ENCODE measurements at places on chromosomes 12 and 14.

- DNase-seq: no peak
These were observed 360.4 kb upstream of the FOXG1 start for GRCh38 chr14:28406196-28406595.

- DNase-seq: no peak
These were observed 11.5 kb downstream of the ALG10 start for GRCh38 chr12:34033628-34034296.

- no peak for DNase-seq
These were observed 120.3 kb upstream of the NEDD1 start for GRCh38 chr12:96786791-96787190.

DNA sequence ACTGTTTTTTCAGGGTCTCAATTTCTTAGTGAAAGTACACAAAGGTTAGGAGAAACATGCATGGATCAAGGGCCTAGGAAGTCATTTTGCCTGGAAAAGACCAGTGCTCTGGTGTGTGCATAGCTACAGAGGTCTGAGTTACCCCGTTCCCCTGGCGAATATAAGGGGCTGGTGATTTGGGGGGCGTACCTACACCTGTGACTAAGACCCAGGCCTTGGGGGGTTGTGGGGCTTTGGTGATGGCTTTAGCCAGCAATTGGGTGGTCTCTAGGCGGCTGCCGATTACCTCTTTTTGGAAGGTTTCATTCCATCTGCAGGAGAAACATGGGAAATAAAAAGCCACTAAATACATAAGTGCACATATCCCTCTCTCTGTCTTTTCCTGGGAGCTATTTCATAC lies 1.1 kb downstream of the SDR39U1 start:
- DNase-seq: no peak

DNA sequence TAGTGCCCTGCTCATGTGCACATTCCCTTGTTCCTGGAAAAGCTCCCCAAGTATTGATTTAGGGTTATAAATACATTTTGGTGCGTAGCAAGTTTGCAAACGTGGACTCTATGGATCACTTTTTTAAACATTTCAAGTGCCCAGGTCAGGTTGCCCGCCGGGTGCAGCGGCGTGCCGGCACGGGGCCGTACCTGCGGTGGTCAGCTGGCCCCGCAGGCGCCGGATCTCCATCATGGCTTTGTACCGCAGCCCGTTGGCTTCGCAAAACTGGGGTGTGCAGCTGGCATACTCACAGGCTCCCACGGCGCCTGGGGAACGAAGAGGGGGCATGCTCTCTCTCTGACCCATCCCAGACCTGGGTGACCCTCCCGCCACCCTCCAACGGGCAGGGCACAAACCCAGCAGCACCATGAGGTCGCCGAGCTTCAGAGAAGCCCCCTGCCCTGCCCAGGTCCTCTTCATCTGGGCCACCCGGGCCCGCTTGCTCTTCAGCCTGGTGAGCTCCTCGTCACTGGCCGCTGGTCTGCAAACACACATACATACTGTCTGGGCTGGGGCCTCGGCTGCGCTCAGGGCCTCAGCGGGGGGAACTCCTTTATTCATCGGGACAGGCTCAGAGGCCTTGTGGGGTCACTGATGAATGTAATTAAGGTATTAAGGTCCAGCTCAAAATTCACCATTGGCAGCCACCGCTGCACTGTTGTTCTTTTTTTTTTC lies 35.1 kb downstream of the DHX37 start:
- DNase-seq: no peak

DNA sequence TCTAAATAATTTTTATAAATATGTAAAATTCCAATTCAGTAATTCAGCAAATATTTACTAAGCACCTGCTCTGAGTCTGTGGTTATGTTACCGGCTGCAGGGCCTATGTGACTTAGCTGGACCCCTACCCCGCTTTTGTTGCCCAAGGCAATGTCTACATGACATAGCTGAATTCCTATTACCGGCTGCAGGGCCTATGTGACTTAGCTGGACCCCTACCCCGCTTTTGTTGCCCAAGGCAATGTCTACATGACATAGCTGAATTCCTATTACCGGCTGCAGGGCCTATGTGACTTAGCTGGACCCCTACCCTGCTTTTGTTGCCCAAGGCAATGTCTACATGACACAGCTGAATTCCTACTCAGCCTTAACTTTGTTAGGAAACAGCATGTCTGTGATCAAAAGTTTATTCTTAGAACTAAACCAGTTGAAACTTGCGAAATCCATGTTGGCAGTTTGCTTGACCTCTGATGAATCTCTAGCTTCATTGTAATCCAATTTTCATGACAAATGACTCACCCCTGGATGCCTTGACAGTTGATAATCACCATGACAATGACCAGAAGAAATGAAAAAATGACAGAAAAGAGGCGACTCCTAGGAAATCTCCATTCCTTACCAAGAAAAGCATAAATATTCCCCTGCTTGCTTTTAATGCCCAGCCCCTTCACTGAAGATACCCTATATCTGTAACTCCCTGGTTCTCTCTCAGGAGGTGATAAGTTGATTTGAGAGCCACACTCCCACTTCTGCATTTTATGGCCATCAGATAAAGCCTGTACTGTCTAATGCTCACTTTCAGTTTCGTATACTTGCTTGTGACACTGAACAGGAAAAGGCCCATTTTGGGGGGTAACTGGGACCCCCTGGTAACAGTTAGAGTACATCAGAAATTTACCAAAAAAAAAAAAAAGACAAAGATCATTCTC lies 148.4 kb upstream of the SYT10 start:
- no peak for DNase-seq

GRCh38 chr14:70881549-70882177 lies 25.6 kb upstream of the PCNX1 start:
- DNase-seq: no peak

GRCh38 chr14:36508418-36509068 lies 11.5 kb downstream of the NKX2-1 start:
- no peak for DNase-seq

DNA sequence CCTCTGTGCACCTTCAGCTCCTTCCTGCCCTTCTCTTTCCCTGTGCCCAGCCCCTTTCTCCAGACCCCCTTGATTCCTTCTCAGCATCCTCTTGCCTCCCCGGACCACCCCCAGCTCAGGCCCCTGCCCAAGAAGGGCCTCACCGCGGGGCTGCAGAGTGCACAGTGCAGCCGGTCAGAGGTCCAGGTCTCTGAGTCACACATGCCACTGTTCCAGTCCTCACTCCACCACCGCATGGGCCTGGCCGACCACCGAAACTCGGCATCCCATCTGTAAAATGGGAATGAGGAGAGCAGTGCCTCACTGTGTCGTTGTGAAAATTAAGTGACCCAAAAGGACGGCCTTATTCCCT lies 13.3 kb downstream of the BDKRB1 start:
- DNase-seq: no peak

- DNase-seq: no peak
These were observed 1.5 kb downstream of the FGD4 start for GRCh38 chr12:32400866-32401265.

DNA sequence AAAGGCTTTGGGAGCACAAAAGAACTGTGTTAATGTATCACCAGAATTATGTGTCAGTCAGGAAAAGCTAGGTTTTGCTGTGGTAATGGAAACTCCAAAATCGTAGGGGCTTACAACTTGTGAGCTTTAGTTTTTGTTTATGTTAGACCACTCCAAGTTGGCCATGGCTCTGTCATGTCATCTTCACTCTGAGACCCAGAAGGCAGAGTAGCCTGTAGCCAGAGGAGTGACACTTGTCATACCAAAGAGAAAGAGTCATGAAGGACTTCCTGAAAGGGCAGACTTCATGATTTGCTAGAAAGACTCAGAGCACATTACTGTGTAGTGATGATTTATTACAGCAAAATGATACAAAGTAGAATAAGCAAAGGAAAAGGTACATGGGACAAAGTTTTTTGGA lies 133.6 kb upstream of the SSTR1 start:
- no peak for DNase-seq

GRCh38 chr12:76895796-76896195 lies 17.0 kb upstream of the CSRP2 start:
- DNase-seq: no peak

DNA sequence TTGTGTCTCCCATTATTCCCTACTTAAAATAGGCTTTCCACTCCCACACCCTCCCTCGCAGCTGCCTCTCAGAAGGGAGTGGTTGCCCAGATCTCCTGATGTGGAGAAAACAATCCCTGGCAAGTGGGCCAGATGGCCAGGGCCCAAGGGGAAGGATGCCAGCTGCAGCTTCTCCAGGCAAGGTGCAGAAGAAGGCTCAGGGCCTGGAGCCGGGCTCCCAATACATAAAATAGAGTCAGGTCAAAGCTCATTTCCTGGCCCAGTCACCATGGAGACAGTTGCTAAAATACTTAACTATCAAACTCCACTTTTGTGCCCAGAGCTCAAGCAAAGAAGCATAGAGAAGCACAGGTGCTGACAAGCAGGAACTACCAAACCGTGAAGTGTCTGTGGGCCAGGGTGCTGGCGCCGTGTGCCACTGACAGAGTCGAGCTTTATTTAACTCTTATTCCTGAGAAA lies 45.7 kb upstream of the ITPR2 start:
- no peak for DNase-seq

DNA sequence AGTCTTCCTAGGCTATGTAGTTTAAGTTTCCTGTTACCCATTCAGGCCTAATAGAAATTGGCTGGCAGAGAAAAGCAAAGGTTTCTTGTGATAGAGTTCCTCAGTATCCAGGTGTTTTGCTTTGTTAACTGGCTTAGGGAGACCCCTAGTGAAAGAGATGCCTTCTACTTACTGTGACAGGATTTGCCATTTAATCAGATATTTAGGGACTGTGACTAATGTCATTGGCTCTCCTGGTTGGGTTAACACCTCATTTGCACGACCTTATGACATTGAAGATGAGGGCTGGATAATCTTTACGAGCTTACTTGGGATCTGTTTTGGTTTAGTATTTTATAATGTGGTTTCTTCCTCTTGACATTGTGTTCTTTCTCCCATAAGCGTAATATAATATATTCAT lies 5.8 kb downstream of the MON2 start:
- DNase-seq: no peak

DNA sequence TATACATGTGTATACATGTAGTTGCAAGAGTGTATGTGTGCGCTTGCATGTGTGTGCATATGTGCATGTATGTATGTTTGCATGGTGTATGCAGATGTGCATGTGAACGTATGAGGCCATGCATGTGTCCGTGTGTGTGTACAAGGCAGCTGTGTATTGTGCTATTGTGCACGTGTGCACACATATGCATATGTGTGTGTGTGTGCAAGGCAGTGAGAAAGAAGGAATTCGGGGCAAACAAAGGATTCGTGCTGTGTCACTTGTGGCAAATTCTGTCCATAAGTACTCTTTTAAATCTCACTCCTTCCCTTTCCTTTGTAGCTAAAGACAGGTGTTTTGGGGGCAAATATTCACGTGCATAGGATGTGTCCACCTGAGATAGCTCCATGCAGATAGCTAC lies 227.1 kb downstream of the VRK1 start:
- no peak for DNase-seq

DNA sequence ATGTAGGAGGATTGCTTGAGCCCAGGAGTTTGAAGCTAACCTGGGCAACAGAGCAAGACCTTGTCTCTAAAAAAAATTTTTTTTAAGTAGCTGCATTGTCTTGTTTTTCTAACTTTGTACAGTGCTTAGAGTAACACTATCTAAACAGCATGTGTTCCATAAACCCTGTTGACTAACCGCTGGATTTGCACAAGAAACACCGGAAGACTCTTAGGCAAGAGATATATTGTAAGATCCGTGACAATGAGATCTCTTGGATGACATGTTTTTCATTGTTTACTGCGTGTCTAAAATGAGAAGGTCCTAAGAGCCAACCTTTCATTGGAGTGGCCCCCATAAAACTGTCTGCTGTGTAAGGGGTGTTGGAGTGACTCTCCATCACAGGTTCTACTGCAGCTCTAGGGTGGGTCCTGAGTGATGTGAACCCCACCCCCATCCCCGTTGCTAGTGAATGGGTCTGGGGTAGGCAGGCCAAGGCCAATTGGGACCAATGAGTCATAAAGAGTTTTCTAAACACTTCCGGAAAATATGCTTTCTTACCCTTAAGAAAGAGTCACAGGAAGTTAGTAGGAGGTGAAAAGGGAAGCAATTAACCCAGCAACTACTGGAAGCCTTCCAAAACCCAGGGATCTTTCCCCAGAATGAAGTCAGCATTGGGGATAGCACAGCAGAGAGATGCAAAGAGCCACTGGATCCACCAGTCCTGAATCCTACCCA lies 24.3 kb upstream of the PCNX1 start:
- no peak for DNase-seq

GRCh38 chr14:75046899-75047298 lies 4.4 kb downstream of the MLH3 start:
- DNase-seq: no peak

DNA sequence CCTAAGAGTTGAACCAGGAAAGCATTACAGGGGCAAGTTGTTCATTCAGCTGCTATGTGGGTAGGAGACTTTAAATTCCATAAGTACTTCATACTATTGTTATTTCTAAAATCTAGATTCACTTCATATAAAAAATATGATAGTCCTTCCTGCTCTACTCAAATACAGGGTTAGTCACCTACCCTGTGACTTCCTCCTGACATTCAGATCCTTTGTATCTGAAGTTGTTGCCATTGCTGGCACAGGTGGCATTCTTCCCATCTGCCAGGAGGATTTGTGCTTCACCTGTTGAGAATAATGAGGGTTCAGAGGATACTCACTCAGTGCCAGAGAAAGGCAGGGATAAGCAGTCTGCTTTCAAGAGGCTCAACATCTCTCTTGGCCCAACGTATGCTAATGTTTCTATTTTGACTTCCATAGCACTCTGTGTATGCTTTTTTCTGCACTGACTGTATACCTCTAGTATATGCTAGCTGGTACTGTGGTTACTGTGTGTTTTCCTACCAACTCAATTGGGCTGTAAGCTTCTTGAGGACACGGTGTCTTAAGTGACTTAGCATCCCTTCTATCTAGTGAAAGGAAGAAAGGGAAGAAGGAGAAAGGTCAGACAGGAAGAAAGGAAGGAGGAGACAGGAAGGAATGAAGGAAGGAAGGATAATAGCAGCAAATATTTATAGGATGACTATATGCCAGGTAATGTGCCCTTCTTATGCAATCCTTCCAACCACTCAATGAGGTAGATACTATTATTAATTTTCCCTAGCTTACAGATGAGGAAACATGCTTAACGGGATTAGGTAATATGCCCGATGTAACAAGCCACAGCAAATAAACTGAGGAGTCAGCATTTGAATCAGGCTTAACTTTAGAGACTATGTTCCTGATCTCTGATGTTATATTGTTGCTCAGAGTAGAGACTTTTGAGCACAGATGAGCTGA lies 38.5 kb upstream of the FGF6 start:
- no peak for DNase-seq

DNA sequence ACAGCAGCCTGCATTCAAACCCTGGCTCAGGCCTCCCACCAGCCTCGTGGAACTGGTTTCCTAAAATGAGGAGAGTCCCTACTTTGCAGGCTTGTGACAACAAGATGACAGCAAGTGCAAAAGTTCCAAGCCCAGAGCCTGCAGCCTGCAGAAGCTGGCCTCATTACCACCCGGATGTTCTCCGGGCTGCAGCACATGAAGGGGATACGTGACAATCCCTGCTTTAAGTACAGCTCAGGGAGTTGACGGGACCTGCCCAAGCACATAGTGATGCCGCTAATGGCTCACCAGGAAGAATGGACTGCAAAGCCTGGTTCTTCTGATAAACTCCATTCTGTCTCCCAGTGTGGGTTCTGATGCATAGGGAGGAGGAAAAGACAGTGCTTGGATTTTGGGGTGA lies 15.0 kb downstream of the SSH1 start:
- DNase-seq: no peak

Measured in stimulated activated CD8-positive, alpha-beta memory T cell treated with anti-CD3 and anti-CD28 coated beads, Interleukin-7, amount 100 ng/mL, for 1 hour (primary cell).